ENCODE measurements at places on chromosomes 2 and 18. TPM values are rescaled to one million over a fixed set of nuclear protein-coding genes. Genes with fewer than 3 reads are reported as not detected.

LIMS4 gene
- total RNA-seq, result 0.12 TPM

DNA sequence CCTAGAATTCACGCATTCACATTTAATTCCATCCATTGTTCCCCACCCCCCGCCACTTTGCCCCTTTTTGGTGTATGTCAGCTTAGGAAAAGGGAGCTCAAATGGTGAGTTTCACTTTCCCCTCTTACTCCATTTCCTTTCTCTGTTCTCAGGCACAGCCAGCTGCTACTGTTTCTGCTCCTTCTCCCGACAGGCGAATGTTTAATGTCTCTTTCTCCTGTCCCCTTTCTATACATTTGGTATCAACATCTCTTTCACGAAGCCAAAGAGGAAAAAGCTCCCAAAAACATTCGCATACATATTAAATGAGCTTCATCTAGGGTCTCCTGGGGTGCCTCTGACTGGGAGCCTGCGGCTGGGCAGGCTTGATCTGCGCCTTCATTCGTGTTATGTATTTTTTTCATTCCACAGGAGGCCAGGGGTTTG, 124.2 kb upstream of the SATB2 start:
- no peak for DNase-seq

GRCh38 chr18:34915046-34915445, 126.2 kb upstream of the MAPRE2 start:
- no peak for DNase-seq

DNA sequence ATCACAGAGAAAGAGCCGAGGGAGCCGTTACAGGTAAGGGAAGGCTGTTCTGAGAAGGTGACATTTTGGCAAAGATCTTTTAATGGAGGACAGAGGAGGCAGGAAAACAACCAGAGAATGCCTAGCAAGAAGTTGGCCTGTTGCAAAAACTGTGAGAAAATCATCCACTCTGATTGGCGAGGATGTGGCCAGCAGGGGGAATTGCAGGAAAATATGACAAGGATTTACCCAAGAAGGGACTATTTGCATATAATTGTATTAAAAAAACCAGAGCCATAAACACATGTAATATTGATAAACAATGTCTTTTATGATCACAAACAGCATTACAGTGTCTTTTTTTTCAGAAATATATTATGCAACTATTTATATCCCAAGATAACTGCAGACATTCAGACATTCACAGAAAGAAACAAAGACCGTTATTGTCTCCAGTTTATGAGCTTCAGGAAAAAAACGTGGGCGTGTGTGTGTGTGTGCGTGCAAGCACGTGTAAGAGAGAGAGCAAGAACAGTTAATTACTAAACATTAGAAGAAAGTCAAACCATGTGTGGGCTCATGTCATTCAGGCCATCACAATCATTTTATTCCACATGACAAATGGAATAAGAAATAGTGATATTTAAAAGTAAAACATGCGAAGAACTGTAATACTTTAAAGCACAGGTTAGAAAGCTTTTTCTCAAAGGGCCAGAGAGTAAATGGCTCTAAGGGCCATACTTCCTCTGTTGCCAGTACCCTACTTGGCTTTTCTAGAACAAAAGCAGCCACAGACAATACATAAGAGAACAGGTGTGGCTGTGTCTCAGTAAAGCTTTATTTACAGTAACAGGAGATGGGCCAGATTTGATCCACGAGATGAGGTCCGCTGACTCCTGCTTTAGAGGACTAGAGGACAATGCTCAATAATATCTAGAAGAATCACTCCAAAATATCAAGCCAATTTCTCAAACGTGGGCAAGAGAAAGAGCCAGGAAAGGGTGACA, 324.1 kb downstream of the DLGAP1 start:
- DNase-seq, result no peak

DNA sequence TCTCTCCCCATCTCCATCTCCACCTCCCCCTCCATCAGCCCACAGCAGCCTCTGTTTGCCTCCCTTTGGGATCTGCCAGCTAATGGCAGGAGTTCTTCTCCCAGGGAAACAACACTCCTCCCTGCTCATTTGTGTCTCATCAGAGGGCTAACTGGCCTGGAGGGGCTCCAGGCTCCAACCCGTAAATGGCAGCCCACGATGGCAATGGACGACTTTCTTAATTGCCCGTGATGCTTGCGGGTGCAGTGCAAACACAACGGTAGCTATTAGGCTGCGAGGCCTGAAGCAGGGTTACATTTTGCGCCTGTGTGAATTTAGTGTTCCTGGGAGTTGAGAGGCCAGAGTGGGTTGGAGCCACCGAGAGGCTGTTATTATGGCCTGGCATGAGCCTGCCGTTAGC, 285.1 kb downstream of the TNS1 start:
- DNase-seq, result no peak

DNA sequence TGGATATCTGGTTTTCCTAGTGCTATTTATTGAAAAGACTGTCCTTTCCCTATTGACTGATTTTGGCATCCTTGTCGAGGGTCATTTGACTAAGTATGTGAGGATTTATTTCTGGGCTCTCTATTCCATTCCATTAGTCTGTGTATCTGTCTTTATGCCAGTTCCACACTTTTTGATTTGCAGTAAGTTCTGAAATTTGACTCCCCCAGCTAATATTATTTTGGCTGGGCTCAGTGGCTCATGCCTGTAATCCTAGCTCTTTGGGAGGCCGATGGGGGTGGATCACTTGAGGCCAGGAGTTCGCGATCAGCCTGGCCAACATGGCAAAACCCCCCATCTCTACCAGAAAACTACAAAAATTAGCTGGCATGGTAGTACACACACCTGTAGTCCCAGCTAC, 46.8 kb upstream of the GAREM2 start:
- DNase-seq, result no peak
